ENCODE measurements at places on chromosomes 2 and 18.

GRCh38 chr2:79219383-79219988 is 59.9 kb upstream of the REG3A start:
- DNase-seq: no peak

DNA sequence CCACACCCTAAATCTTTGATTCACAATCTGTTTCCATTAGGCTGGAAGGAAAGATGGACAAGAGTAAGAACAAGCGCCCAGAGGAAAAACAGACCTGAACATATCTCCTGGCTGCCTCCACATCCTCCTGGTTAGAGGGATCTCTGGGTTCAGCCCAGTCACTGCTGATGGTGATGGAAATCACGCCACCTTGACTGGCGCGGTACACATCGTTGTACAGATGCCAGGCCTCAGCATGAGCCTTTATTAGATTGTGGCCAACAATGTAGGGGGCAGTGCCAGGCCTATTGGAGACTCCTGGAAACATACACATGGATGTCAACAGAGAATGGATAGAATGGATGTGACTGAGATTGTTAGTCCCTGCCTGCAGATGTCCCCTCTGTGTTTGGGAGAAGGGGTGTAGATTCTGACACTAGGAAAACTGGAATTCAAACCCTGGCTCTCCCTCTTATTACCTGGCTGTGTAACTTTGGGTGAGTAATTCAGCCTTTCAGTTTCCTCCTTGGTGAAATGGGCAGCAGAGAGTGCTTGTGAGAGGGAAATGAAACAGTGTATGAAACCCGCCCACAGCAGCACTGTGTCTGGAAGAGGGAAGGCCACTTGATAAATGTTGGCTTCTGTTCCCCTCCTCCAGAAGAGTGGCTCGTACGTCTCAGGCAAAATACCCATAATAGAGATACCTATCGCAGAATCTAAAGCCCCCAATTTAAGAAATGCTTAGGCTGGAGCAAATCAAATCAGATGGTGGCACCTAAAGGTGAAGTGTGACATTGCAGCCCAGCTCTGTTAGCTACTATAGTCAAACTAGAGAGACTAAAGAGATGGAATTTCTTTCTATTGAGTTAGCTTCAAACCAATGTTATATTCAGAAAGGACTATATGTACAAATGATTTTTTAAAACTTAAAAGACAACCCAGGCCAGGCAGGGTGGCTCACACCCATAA is 36.2 kb downstream of the LCT start:
- DNase-seq: no peak

DNA sequence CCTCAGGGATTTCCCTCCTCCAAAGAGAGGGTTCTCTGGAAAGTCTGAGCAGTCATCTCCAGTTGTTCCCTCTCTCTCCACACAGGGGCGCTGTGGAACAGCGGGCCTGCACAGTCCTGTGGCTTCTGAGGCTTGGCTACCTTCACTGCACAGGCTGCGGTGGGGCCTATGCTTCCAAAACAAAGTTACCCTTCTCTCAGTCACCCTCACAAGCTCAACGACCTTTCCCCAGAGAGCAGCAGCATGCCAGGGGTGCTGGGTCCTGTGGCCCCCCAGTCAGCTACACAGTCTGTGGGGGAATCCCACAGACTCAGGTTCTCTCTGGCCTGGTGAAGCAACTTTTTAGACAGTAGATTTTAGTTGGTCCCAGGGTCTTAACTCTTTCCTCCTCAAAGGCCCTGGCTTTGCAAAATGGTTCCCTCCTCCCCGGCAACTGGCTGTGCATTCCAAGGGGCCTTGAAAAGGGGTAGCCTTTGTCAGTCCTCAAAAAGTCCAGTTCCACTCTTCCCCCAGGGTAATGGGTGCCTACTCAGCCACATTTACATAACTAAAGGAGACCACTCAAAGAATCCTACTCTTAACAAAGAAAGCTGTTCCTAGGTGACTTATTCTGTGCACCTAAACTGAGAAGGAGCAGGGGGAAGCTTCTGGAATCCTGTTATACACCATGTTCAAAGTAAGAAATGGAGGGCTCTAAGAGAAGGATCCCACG is 14.9 kb downstream of the B3GNT7 start:
- no peak for DNase-seq

- peak; percentile 97 for DNase-seq
Measured at GRCh38 chr18:48994044-48994651, 43.4 kb upstream of the SMAD7 start.

DNA sequence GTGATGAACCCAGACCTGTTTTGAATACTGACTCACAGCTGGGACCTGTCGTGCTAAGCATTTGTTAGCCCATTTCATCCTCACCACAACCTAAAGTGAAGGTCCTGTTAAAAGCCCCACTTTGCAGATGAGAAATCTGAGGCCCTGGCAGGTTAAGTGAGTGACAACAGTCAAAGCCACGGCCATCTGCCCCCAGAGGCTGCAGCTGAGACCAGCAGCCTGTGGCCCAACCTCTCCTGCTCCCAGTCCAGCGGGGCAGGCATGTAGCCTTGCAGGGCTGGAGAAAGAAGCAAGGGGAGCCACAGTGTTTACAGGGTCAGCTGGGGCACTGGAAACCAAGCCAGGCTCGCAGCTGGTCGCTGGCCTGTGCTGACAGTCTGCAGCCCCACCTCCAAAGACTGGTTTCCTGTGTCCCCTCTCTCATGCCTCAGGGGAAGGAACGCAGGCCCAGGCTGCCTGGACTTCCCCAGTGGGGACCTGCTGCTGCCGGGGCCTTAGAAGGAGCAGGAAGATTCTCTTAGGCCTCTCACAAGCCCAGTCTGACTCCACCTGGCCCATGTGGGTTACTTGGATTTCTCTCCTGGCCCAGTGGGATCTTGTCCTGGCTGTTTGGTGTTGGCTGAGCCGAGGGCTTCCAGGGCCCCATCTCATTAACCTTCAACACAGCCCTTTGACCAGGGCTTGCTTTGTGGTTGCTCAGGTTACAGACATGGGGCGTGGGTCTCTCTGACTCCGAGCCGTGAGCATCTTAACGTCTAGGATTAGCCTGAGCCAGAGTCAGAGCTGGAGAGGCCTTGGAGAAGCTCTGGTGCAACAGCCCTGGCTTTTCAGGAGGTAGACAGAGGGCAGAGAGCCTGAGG is 1.7 kb downstream of the INPP5D start:
- DNase-seq: no peak

GRCh38 chr2:226434702-226435101 is 364.9 kb downstream of the IRS1 start:
- DNase-seq: no peak

DNA sequence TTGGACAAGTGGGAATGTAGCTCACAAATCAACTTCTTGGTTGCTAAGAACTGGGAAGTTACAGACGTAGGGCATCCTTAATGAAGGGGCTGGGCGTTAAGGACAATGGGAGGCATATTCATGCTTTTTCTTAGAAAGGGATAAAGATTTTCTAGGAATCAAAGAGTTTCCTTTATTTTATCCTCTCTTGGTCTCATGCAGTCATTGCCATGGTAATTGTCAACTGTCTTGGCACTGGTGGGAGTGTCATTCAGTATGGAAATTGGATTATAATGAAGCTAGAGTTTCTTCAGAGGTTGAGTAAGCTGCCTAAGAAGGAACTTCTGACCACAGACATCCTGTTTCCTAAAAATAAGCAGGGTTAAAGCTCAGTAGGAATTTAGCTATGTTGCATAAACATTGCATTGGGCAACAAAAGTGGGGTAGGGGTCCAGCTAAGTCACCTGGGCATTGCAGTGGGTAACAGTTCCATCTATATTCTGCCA is 114.0 kb downstream of the LYPD6B start:
- DNase-seq: no peak

DNA sequence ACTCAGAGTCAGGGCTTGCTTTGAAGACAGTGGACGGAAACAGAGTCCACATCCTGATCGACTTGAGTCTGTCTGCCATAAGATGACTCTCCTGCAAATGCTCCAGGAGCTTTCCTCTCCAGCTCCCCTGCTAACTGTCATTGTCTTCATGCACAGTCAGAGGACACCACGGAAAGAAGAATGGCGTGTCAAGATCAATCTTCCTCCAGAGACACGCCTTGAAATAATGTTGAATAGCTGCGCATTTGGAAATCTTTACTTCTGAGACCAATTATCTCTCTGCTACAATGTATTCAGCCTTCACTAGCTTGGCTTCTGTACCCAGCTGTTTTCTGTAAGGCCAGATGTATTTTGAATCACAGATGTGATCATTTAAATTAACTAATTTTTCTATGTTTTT is 457.2 kb downstream of the CDH2 start:
- DNase-seq: no peak

DNA sequence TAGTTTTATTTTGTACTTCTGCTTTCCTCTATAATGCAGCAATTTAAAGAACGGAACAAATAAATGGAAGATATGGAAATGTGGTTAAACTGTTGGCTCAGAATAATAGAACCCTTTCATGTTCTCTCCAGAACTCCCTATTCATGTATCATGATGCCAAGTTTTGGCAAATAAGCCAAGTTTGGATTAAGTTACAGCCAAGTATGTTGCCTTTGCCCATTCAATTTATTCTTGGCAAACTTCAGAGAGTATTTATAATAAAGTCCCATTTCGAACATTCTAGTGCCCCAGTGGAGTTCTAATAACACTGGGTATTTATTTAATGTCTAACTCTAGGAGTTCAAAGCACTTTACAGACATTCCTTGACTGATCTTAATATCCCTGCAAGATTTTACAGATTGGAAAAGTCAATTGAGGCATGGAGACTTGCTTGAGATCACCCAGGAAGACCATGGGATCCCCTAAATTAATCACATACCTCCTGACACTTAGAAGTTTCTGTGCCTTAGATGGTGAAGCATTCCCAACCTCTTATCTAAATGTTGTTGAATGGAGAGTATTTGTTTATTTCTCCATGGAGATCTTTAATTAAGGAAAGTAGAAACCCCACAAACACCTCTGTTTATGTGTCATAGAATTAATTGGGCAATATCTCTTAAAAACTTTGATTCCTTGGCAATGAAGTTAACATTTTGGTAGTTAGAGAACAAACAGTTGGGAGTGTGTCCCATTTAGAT is 106.7 kb downstream of the ACKR3 start:
- DNase-seq: no peak

GRCh38 chr2:36407413-36407812 is 51.8 kb downstream of the CRIM1 start:
- DNase-seq: no peak

DNA sequence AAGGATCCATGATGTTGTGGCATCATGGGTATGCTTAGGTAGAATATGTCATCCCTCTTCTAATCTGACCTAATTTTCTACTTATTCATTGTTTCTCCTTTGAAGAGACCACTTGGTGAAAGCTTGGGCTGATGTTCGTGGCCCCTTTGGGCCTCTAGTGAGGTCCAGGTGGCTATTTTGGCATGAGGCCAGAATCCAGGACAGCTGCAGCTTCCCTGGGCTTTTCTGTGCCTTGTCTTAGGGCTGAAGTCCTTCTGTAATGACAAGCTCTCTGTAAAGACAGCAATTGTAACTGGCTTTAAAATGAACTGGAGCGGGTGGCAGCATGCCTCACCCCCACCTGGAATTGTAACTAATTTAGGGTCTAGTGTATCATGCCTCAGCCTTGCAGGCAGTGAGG is 15.6 kb upstream of the MC2R start:
- no peak for DNase-seq

GRCh38 chr2:67642046-67642382 is 244.9 kb downstream of the ETAA1 start:
- DNase-seq: no peak

DNA sequence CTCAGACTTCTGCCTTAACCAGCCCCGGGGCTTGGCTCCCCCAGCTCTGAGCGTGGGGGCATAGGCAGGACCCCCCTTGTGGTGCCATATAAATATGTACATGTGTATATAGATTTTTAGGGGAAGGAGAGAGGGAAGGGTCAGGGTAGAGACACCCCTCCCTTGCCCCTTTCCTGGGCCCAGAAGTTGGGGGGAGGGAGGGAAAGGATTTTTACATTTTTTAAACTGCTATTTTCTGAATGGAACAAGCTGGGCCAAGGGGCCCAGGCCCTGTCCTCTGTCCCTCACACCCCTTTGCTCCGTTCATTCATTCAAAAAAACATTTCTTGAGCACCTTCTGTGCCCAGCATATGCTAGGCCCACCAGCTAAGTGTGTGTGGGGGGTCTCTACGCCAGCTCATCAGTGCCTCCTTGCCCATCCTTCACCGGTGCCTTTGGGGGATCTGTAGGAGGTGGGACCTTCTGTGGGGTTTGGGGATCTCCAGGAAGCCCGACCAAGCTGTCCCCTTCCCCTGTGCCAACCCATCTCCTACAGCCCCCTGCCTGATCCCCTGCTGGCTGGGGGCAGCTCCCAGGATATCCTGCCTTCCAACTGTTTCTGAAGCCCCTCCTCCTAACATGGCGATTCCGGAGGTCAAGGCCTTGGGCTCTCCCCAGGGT is 5.5 kb downstream of the CTDSP1 start:
- no peak for DNase-seq

GRCh38 chr2:2016651-2017311 is 272.5 kb upstream of the PXDN start:
- DNase-seq: no peak

- peak; percentile 20 for DNase-seq
Measured at GRCh38 chr2:197873293-197873701, 68.9 kb downstream of the PLCL1 start.

GRCh38 chr2:221426929-221427328 is 145.2 kb downstream of the EPHA4 start:
- DNase-seq: no peak

DNA sequence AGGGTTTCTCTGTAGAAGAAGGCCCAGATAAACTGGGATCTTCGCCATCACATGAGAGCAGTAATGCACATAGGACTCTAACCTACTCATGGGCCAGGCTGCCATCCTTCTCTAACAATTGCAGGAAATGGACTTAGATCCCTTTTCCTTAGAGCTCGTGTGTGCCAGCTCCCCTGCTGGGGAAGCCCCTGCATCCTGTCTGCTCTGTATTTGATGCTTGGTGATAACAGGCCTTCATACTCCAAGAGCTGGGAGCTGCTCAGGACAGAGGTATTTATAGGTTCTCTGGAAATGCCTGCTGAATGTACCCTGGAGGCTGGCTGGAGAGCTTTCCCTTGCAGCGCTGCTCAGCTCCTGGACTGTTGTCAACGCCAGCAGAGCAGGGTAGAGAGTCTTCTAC is 249.6 kb downstream of the MTX2 start:
- no peak for DNase-seq

DNA sequence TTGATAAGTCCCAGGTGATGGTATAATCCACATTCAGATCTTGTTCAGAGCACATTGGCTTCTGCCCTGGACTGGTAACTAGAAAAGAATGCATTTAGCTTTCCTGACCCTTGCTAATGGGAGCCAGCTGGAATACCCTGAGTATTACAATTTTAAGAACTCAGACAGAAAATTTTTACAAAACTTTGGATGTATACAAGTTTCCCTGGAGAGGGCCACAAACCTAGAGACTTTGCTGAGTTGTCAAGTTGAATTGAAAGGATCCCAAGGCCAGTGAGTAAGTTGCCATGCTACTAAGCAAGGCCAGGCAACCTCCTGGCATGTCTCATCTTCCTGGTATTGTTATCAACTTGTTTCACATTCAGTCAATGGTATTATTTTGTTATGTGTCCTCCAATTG is 20.0 kb upstream of the NABP1 start:
- DNase-seq: peak; percentile 60

DNA sequence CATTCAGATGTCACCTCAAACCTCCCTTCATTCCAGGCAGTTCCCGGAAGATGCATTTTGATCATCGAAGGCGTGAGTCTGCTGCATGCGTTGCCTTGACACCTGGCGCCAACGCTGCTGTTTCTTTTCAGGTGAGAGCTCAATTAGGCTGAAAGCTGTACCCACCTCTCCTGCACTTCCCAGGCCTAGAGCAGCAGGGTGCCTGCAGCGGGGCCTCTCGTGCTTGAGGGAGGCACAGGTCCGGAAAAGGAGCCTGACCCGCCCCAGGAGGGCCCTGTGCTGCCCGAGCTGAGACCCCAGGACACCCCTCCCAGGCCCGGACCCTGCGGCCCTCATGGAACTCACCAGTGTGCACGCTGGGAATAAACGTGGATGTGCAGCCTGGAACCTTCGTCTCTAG is 31.4 kb upstream of the KCNG2 start:
- DNase-seq: no peak
